Stimulated activated CD8-positive, alpha-beta memory T cell treated with anti-CD3 and anti-CD28 coated beads, Interleukin-15, amount 100 ng/mL, for 48 hours (primary cell): ENCODE measurements at places on chromosomes 1 and 21.

DNA sequence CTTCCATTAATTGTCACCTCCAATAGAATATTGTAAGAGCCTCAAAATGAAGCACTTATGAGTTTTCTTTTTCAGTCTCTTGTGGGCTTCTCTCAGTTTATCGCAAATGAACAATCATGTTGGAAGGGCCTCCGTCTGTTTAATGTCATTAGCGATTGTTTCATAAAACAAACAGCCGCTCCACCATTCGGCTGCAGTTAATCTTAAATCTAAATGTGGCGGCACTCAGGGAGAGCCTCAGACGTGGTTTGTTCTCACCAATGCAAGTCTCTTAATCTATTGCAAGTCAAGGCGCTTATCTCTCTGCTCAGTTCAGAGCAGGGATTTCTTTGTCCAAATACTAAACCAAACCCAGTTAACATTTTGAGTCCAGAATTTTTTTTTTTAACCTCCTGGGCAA is 34.9 kb upstream of the ESRRG start:
- no peak for DNase-seq

GRCh38 chr21:46222436-46223116 is 6.0 kb downstream of the LSS start:
- no peak for DNase-seq

DNA sequence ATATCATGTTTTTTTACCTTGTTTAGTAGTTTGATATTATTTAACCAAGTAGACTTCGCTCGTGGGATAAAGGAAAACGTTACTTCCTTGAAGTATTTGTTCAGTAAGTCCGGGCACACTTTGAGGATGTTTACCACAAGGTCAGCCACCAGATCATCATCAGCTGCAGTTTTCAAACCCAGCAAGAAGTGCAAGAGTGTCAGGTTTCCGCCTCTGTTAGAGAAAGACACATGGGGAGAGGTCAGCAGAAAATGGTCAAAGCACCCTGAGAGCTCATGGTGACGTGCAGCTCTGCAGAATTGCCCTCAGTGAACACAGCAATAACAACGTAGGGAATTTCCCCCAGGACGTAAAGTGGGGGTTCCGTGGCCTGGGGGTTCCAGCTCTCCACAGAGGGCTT is 24.4 kb downstream of the URB1 start:
- no peak for DNase-seq

DNA sequence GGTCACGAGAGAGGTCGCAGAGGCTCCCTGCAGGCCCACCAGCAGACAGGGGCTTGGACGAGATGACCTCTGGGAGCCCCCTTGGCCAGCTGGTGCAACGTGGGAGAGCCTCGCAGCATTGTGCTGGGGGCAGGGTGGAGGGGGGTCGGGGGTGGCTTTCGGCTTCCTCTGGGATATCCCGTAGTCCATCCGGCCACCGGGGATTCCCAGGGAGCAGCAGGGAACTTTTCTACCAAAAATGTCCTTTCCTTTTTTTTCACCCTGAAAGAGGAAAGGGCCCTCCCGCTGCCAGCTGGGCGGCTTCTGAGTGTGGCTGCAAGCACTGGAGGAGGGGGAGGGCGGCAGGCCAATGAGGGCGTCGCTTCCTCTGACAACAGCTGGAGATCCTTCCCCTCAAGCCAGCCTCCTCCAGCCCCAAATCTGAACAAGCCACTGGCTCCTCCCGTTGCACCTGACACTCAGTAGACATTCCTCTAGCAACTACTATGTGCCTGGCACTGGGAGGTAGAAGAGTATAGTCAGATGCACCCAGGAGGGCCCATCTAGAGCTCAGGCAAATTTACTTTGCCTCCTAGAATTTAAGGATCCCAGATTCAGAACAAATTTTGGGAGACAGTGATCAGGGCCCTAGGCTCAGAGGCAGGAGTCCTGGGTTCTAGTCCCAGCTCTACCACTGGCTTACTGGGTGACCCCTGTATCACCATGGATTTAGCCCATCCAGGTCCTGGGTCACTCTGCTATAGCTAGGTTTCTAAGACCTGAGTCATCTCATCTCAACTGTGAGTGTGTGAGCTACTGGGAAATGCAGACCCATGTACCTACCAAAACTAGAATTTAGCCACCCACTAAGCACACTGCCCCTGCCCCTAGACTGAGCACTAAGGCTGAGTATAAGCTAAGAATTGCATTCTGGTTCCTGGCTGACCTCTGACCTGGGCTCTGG is 2.7 kb downstream of the MOB3C start:
- peak; percentile 10 for DNase-seq

GRCh38 chr1:93801471-93801870 is 77.5 kb downstream of the DNTTIP2 start:
- no peak for DNase-seq

- DNase-seq = no peak
These were observed 65.5 kb downstream of the UBE2T start for GRCh38 chr1:202276081-202276715.

GRCh38 chr1:178628637-178629251 is 96.3 kb upstream of the RALGPS2 start:
- DNase-seq = no peak

DNA sequence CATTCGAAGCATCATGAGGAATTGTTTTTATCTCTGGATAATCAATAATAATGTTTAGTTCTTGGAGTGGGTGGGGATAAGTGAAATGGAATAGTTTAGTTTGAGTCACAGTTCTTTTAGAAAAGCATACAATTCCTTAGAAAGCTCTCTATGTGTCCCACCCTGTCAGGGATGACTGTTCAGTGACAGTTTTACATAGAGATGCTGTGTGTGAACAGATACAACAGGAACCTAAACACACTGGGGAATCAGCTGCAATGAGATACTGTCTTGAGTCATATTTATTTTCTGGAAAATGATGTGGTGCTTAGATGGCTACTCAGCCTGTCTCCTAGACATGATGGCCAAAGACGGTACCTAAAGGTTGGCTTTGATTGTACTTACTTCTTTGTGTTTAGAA is 25.7 kb upstream of the CCDC190 start:
- DNase-seq = no peak

- no peak for DNase-seq
These were observed 2.7 kb downstream of the RORC start for GRCh38 chr1:151828921-151829320.

- DNase-seq = no peak
These were observed 10.0 kb upstream of the LBR start for GRCh38 chr1:225437710-225438437.

DNA sequence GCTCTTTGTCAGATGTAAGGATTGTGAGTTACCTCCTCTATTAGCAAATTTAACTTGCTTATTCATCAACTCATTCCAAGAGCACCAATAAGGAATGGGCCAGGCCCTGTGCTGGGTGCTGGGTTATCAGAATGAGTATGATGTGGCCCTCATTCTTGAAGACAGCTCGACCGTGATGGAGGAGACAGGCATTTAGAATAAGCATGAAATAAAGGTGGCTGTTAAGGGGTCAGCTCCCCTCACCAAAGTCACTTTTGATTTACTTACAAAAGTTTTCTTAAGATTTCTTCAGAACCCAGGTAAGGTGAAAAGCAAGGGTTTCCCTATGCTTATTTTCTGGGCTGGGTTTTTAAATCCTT is 15.3 kb upstream of the PADI1 start:
- no peak for DNase-seq

DNA sequence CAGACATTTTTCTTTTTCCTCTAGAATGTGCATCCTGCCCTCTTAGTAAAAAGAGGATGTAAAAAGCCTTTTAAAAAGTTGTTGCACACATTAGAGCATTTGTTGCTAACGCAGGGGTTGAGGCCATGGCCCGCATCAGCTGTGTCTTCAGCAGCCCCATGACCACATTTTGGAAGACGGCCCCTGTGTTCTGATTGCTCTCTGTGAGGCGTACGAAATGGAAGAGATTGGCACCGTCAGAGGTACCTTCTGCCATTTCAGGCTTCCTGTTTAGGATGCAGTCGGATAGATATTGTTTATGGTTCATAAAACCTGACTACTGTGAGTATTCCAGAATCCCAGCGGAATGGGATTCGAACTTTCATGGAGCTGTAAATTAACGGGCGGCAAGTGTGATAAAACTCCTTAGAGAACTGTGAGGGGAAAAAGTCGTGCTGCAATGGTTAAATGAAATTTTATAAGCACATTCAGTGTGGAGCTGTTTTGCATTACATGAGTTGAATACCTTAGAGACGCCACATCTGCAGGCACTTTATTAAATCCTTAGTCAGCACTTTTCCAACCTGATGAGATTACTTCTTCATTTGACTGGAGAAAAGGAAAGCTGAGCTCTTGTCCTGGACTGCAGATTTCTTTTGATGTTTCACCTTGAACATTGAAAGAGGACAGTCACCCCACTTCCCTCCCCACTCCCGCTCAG is 273.9 kb downstream of the TM2D1 start:
- no peak for DNase-seq

DNA sequence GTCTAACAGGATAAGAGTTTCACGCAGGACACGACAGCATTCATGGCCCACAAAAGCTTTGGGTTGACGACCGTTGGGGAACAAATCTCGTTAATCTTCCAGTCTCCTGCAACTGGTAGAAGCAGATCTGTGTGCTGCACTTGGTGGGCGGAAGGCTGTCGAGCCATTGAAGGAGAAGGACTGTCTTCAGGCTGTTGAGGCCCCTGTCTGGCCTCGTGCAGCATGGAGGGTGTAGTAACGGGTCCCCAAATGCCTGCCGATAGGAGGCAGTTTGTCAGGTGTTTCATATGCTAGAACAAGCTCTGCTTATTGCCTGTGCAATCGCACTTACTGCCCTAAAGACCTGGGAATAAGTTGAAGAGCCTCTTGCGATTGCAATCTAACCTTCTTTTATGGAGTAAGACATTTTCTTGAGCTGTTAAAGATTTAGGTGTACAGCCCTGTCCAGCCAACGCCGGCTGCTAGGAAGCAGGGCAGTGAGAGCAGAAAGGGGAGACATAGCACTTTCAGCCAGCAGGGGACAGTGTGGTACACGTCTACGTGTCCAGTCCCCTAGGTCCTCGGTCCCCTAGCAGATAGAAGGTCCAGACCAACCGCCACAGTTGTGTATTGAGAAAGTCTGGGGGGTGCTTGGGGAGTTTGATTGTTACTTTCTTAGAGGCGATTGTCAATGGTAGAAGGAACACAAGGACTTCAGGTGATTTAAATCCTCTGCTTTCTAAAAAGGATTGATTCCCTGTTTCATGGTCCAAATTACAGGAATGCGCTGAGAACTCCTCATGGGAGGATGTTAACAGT is 102.3 kb upstream of the TMPRSS2 start:
- DNase-seq = no peak

GRCh38 chr1:69707103-69707502 is 139.4 kb downstream of the LRRC7 start:
- DNase-seq = no peak

DNA sequence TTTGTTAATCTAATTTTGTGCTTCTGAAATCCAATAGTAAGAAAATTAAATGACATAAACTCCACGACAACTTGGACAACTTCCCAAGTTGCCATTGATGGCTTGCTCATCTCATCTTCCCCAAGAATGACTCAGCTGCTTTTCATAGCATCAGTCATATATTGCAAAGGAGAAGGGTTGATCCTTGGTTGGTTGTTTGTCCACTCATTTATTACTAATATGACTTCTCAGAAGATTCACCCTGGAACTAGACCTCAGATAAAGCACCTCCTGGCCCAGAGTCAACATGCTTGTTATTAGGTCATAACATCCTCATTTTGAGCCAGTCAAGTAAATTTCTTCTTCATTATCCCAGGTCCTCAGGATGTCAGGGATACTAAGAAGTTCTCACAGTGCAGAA is 2.3 kb upstream of the LCE3D start:
- no peak for DNase-seq

DNA sequence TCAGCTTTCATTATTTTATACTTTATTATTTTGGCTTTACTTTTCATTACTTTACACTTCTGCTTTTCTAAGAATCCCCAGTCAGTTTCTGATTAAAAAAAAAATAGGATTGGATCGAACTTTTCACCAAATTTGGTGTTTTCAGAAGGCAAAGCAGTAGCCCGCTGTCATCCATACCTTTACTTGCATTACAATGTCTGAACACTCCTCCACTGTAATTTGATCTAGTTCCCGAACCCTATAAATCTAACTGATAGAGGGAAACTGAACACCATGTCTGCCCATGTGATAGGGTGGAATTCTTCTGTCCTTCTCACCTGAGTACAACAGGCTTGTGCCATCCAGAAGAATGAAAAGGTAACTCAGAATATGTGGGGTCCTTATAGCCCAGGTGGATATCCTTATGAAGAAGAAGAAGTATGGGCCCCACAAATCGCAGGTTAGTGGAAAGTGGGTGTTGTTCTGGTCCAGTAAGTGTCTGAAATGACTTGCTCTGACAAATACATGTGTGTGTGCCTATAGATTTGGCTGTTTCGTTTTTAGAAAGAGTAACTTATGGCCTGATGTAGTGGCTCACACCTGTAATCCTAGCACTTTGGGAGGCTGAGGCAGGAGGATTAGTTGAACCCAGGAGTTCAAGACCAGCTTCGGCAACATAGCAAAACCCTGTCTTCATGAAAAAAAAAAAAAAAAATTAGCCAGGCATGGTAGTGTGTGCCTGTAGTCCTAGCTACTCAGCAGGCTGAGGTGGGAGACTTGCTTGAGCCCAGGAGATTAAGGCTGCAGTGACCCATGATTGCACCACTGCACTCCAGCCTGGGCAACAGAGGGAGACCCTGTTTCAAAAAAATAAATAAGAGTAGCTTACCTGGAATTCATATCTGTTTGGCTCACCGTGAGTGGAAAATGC is 26.6 kb upstream of the CDC14A start:
- DNase-seq = no peak

GRCh38 chr21:38249696-38250278 is 7.0 kb upstream of the KCNJ15 start:
- no peak for DNase-seq

DNA sequence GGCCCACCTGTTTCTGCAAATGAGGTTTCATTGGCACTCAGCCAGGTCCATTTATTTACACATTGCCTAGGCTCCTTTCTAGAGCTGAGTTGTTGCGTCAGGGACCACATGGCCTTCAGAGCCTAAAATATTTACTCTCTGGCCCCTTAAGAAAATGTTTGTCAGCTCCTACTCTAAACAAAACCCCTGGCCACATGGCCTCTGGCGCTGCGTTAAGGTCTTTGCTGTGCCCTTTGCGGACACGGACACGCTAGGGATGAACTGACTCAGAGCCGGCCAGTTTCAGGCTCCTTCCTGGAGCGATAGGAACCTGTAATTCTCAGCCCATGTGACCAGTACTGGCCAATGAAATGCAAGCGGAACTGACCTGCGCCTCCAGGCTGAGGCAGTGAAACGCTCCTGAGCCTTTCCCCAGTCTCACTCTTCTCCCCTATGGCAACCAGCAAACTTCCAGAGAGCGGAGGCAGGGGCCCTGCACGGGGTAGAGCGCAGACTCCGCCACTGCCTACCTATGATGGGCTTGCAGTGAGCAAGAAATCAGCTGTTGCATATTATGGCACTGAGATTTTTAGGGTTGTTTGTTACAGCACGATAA is 160.3 kb downstream of the ETS2 start:
- DNase-seq = no peak
